ENCODE measurements at places on chromosomes 5 and 9. TPM values are rescaled to one million over a fixed set of nuclear protein-coding genes. Genes with fewer than 3 reads are reported as not detected.
A peak's percentile ranks its signal among the peaks of the same experiment; 100 is the strongest.

- no peak for DNase-seq
Observed at GRCh38 chr9:37017546-37017945, 16.5 kb downstream of the PAX5 start.

The ACTBL2 gene
- not detected for total RNA-seq

DNA sequence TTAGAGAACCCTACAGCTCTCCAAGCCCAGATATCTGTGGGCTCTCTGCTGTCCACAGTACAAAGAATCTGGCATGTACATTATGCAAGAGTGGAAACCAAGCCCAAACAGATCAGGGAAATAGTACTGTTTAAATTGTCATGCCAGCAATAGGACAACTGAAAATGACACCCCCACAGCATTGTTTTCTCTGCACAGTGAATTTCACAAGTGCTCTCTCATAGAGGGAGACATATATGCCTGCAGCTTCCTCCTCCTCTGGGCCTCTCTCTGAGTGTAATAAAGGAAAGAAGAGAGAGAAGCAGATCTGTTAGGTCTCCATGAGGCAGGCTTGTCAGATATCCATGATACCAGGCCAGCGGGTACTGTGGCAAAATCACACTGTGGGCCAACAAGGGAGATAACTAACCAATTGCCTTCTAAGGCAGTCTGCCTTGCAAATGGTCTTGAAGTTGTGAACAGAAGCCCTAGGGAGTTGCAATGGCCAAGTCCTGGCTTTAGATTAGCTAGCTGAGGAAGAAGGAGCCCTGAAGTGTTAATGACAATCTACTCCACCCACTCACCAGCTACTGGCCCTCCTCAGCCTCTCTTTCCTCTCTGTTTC, 54.4 kb upstream of the JMY start:
- no peak for DNase-seq

- no peak for DNase-seq
Observed at GRCh38 chr5:37565062-37565670, 186.0 kb downstream of the WDR70 start.

The OR2V2 gene
- not detected for total RNA-seq

GRCh38 chr5:135269199-135269598, 129.8 kb downstream of the MACROH2A1 start:
- no peak for DNase-seq

GRCh38 chr5:91535499-91535898, 152.4 kb upstream of the ARRDC3 start:
- DNase-seq, result no peak

DNA sequence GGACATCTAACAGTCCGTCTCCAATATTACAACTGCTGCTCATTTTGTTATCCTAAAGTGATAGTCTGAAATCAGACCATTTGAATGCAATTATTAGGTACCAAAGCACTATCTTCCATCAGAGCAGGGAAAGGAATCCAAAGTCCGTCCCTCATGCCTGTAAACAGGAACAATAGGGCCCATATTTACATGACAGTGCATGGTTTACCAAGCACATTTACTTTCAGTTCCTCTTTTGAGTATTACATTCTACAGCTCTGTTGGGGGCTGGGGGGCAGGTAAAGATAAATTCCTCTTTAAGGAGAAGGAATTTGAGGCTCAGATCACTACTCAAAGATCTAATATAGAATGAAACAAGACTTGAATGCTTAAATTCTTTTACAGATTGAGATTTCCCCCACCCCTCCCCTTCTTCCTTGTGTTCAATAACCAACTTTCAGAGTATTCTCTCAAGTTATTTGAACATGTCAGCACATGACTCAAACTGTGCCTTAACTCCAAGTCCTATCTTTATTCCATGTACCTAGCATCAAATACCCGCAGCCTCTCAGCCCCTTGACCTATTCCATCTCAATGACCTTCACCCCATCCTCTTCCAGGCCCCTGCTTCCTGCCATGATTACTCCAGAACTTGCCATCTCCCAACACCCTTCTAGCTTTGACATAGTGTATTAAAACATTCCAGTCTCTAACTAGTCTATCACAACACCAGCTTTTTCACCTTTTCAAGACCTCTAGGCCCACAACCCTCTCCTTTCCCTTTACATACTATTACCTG, 71.0 kb downstream of the BRINP1 start:
- peak; percentile 49 for DNase-seq
